Dermis microvascular lymphatic vessel endothelial cell (primary cell): ENCODE measurements at places on chromosomes 16 and 17. TPM values are rescaled to one million over a fixed set of nuclear protein-coding genes. Genes with fewer than 3 reads are reported as not detected.

The PRR35 gene
- total RNA-seq = not detected in 2 replicates

- DNase-seq = no peak
Observed at GRCh38 chr16:4386951-4387565, 15.4 kb downstream of the VASN start.

GRCh38 chr17:79633154-79633553, 22.3 kb upstream of the RBFOX3 start:
- DNase-seq = no peak

The HOXB2 gene
- 0.51 and 0.63 TPM in 2 replicates for total RNA-seq

The TMEM100 gene
- total RNA-seq = 3.1 and 5.6 TPM in 2 replicates

GRCh38 chr16:67907397-67908180, 14.5 kb downstream of the PSKH1 start:
- DNase-seq = no peak
